ENCODE measurements at places on chromosomes 6 and 20.

DNA sequence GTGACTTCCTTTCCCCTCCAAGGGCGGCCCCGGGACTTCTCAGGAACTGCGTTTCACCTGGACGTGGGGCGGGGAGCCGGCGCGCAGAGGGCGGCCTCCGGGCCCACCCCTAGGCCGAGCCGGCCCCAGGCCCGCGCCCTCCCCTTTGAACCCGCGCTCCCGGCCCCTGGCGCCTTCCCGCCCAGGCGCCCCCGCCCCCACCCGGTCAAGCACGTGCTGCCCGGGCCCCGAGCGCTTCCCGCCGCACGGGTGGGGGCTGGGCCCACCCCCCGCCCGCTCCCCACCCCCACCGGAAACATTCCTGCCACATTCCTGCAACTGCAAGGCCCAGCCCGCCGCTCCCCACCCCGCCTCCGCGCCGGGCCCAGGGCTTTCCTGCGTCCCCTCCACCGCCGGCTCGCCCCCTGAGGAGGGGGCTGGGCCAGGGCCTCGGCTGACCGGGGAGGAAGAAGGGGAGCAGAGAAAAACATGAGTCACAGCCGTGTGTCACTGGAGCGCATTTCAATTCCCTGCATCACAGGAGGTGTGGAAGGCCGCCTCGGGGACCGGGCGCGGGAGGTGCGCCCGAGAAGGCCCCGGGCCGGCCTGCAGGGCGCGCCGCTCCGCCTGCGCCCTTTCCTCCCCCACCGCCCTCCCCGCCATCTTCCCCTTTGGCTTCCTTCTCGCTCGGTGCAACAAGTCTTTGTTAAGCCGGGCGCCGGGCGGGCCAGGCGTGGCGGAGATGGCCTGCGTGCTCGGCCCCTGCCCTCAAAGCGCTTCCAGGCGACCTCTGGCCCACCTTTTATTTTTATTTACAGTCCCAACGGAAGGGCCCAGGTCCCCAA is 1.2 kb upstream of the HMGA1 start:
- peak; percentile 69 for DNase-seq

GRCh38 chr6:149293244-149293643 is 24.3 kb upstream of the TAB2 start:
- DNase-seq: no peak

DNA sequence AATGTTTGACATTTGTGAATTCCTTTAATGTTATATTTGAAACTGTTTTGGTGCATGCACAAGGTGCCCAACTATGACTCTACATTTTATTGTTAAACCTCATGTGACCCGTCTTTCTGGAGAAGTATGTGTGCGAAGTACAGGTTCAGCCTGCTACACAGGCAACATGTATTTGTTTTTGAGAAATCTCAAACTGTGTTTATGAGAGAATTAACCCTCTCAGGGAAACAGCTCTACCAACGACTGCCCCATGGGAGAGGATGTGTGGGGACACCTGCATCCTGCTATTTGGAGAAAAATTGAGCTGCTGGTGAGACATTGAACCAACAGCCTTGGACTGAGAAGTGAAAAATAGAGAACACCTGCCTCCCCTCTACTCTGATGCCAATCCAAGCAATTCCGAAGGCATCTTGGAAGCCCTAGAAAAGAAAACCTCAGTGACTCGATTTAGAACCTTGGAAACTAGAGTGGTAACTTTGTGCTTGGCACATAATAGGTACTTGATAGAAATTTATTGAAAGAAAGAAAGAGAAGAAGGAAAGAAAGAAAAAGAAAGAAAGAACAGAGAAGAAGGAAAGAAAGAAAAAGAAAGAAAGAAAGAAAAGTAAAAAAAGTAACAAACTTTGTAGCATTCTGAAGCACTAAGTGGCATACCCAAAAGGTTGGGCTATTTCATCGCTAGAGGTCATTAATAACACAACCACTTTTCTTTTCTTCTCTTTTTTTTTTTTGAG is 2.9 kb upstream of the AKAP12 start:
- DNase-seq: no peak

- no peak for DNase-seq
These were observed 10.7 kb downstream of the MAPRE1 start for GRCh38 chr20:32830437-32830836.

- DNase-seq: no peak
These were observed 2.6 kb downstream of the SIM1 start for GRCh38 chr6:100461917-100462705.

DNA sequence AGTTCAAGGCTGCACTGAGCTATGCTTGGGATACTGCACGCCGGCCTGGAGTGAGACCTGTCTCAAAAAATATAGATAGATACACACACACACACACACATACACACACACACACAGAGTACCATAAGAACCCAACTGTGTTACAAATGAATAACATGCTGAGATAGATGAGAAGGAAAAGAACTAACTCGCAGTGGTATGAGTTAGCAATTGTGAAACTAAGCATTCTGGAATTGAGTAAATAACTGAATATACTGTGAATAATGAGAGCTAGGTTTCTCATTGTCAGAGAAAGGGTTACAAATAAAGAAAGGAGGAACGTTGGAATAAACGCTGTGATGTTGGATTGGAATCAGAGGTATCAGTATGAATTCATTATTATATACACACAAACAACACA is 14.6 kb upstream of the FAXC start:
- DNase-seq: no peak

DNA sequence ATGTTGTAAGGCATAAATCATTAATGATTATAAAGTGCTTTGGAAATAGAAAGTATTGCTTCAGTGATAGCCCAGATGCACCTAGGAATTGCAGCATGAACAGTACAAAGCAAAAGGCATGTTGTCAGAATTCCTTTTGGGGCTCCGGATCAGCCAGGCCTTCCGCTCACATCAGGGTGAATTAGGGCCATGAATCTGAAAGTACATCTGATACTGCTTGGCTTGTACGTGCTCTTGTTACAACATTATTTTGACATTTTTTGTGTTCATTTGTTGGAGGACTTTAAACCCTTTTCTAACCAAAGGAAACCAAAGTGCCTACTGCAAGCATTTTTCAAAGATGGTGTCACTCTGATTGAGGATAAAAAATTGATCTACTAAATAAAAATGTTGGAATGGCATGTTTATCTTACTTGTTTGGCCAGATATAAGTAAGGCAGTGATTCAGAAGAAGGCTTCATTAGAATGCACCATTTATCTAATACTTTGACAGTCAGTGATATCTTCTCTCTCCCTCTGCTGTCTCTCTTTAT is 1005.6 kb upstream of the FLRT3 start:
- DNase-seq: no peak

GRCh38 chr6:138307352-138307751 is 70.4 kb upstream of the SMIM28 start:
- no peak for DNase-seq

- DNase-seq: no peak
These were observed 471.7 kb downstream of the CDKAL1 start for GRCh38 chr6:21005816-21006570.
